Fibroblast of the aortic adventitia (primary cell): ENCODE measurements at places on chromosomes 6 and 20. TPM values are rescaled to one million over a fixed set of nuclear protein-coding genes. Genes with fewer than 3 reads are reported as not detected.

GRCh38 chr20:20213526-20214121 is 154.3 kb upstream of the INSM1 start:
- no peak for DNase-seq

HSD17B8 gene
- total RNA-seq = 2.6 and 4.2 TPM in 2 replicates

DOK5 gene
- total RNA-seq = 53.6 and 85.6 TPM in 2 replicates

DNA sequence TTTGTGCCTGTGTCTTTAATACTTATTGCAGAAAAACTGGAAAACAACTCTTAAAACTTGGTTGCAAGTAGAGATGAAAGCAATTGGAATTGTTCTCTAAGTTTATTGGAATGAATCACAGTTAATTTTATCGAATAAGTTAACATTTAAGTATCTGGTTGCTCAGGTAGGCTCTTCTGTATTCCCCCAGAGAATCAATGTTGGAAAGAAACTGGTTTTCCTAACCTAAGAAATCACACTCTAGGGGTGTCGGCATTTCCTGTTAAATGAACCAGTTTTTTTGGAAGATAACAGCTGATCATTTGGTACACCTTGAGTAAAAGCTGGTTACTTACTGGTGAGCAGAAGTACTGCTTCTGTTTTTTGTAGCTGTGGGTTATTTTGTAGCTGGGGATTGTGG is 5.2 kb downstream of the TFAP2C start:
- no peak for DNase-seq

PCSK2 gene
- total RNA-seq = not detected in 2 replicates

DNA sequence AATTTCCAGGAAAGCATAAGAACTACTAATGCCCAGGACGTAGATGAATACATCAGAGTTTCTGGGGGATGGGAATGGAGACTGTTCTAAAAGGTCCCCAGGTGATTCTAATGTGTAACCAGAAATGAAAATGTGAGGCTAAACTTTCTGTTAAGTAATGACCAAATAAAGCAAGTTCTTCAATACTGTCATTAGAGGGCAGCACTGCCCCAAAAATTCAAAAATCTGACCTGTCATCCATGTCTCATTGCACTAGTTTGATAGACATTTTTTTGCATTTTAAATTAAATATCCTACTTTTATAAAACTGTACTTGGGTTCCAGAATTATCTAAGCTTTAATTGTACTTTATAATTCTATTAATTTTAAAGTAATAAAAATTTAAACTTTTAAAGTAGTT is 94.9 kb downstream of the RFX6 start:
- peak; percentile 48 for DNase-seq

GRCh38 chr6:115190534-115190933 is 847.7 kb upstream of the HS3ST5 start:
- no peak for DNase-seq

FAM209A gene
- not detected in 2 replicates for total RNA-seq

DNA sequence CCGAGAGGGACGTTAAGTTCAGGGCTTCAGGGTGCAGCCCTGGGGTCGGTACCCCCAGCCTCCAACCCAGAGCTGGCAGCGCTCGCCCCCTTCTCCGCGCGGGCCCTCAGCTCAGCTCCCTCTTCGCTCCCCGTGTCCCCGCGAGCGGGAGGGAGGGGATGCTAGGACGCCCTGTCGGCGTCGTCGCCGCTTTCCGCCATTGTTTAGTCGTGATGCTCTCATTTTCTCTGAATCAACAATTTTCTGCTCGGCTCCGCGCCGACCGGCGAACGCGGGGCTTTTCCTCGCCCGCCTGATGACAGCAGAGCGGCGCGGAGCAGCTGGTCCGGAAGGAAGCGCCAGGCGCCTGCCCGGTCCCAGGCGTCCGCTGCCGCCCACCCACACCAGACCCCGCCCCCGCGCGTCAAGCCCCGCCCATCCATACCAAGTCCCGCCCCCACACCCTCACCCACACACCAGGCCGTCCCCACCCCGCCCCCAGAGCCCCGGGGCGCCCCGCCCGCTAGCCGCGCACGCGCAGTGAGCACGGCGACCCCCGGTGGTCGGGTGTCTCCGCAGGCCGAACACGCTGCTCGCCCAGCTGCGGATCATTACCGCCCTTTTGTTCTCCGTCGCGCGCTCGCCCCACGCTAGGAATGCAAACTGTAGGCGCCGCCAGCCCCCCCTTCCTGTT is 50.1 kb upstream of the SLC32A1 start:
- DNase-seq = peak; percentile 36

NKX2-2 gene
- not detected in 2 replicates for total RNA-seq

GRCh38 chr6:13425943-13426931 is 61.2 kb downstream of the GFOD1 start:
- DNase-seq = peak; percentile 56

CDH26 gene
- 0.09 TPM in 1 of 2 replicates, not detected in the other for total RNA-seq

THBD gene
- 6.7 and 128 TPM in 2 replicates for total RNA-seq
